Hematopoietic multipotent progenitor cell treated with erythropoietin and hydrocortisone succinate and interleukin-3 and kit ligand, for 17 days (in vitro differentiated cells): ENCODE measurements at places on chromosomes 1 and 21.

- DNase-seq: no peak
Measured at GRCh38 chr21:31337996-31338907, 5.8 kb downstream of the TIAM1 start.

GRCh38 chr1:217133958-217134856 lies 411.0 kb upstream of the ESRRG start:
- DNase-seq: no peak

DNA sequence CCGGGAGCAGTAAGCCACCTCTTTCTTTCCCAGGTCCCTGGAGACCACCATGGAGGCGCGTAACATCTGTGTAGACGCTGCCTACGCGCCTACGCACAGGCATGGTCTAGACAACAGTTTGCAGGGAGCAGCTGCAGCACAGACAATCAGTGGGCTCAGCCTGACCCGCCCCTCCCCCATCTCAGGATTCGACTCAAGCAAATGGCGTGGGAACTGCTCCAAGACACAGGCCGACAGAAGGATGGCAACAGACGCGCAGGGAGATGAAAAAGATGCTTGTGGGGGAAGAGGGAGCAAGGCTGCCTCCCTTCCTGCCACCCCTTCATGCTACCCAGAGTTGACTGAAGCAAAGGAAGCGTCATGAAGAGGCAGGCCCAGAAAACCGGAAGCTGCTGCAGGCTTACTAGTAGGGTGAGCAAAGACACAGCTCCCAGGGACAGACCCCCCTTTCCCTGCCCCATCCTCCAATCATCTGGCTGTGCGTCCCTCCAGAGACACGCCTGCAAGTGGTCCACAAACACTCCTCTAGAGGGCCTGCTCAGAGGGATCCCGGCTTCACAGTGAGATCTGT lies 19.5 kb downstream of the STK40 start:
- DNase-seq: no peak

GRCh38 chr1:55820501-55820900 lies 605.3 kb upstream of the USP24 start:
- no peak for DNase-seq

GRCh38 chr1:115136106-115136505 lies 46.8 kb upstream of the TSPAN2 start:
- no peak for DNase-seq

GRCh38 chr1:11188381-11188780 lies 774 bp upstream of the ANGPTL7 start:
- no peak for DNase-seq

DNA sequence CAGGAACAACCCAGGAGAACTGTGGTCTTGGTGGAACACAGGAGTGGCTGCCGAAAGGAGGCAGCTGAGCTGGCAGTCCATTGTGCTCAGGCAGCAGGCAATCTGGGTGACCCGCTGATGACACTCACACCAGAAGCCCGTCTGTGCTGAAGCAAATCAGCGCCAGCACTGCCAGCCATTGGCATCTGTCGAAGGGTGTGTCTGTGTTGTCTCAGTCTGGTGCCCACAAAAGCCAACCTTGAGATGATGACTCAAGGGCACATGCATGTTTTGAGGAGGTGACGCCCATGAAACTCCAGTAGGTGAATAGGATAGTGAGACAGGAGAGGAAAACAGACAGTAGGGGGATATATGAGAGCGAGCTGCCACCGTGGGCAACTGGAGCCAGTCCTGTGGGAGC lies 167.3 kb downstream of the KAZN start:
- no peak for DNase-seq

DNA sequence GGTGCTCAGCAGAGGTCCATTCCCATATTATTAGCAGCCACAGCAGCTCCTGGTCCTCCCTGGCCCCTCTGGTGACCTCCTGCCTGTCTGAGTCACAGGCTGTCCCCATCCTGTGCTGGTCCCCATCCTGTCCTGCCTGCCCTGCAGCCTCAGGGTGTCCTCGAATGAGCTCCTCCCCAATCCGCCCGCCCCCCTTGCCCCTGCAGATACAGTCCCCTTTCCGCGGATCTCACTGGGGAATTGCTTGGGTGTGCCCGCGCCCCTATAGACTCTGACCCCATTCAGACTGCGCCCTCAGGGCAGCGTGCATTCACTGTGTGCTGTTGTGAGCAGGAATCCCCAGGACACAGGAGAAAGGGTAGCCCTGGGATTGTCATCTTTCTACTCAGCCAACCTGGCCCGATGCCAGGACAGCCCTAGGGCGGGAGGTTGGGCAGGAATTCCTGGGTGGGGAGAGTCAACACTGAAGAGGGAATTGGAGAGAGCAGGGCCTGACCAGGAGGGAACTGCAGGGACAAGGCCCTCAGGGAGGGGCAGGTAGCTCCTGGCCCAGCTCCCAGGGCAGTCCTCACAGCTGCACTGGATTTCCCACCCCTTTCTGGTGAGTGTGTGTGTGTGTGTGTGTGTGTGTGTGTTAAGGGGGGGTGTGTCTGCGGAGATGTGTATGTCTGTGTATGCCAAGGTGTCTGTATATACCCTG lies 1.1 kb upstream of the GUCA2A start:
- DNase-seq: no peak

DNA sequence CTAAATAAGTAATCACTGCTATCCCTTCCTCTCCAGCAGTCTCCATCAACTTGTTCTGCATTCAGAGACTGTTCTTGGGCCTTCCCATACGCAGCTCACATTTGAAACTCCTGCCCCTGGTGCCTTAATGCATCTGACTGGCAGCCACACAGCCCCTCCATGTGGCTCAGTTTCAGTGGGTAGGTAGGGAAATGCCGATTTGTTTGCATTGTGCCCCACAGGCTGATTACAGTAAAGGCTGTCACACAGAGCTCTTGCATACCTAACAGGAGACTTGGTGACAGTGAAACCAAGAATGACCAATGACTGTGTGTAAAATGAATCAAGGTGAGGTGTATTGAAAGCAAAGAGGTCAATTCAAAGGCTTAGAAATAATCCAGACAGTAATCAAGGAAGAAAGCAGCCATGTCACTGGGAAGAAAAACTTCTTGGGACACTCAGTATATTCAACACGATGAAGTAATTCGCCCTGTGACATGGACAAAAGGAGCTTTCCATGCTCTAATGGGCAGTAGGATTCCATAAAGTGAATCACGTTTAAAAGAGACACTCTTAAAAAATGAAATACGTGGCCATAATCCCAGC lies 12.7 kb upstream of the B3GALNT2 start:
- DNase-seq: no peak

DNA sequence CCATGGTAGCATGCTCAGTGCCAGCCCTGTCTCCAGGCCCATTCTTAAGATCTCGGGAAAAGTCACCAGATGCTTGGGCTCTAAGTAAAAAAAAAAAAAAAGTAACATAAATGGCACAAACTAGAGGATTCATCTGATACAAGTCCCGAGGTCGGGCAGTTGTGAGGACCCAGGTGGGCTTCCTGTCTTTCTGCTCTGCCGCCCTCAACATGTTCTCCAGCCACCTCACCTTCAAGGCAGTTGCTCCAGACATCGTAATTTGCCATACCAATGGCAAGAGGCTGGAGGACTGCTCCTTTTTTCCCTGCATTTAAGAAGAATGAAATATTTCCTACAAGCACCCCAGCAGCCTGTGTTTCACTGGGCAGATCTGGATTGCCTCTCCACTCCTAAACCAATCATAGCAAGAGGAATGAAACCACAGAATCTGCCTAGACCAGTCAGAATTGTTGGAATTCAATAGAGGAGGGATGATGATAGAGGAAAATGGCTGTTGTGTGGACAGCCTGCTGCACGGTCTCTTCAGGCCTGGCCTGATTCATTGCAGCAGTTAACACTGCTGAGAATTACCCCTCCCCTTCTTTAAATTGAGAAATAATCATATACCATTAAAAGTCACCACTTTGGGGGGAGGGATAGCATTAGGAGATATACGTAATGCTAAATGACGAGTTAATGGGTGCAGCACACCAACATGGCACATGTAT lies 5.4 kb downstream of the HMGN2 start:
- no peak for DNase-seq

- DNase-seq: no peak
Measured at GRCh38 chr1:21084111-21084810, 92.4 kb downstream of the EIF4G3 start.

- no peak for DNase-seq
Measured at GRCh38 chr1:244254467-244254866, 197.2 kb downstream of the ADSS2 start.

GRCh38 chr1:183622013-183622412 lies 13.6 kb downstream of the ARPC5 start:
- no peak for DNase-seq
